Activated CD4-positive, alpha-beta T cell treated with anti-CD3 and anti-CD28 coated beads, Interleukin-2, amount 10 ng/mL, durations not matched to agents 7 days and 5 days (primary cell): ENCODE measurements at places on chromosomes 3 and 15.

DNA sequence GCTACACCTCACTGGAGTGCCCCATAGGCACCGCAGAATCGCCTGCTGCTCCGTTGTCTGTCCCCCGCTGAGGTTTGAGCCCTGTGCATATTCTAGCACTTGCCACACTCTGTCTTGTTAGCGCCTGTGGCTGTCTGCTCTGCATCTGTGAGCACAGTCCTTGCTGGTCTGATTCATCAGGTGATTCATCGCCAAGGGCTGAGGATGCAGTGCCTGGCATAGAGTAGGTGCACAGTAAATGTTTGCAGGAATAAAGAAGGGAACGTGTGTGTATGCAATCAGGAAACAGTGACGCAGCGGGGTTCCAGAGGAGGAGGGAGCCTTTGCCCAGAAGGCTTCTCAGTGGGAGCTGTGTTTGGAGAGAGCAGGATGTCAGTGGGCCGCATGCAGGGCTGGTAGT is 124.0 kb upstream of the PLXNA1 start:
- no peak for DNase-seq

GRCh38 chr3:33732394-33732793 is 14.3 kb upstream of the CLASP2 start:
- DNase-seq = peak; percentile 29

DNA sequence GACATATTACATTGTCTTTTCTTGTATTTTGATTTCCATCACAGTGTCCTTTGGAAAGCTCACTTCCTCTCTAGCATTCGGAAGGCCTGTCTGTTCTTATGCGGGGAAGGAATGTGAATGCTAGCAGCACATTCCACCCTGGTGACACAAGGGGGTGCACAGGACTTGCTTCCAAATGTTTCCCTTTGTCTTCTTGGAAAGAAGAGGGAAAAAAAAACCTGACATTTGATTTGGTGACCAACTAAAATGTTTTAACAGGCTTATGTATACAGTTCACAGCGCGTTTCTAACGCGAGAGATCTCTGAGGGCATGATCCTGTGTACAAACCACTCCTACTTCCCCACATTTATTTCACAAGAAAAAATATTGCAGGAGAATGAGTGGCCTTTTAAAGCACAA is 107.6 kb upstream of the FXR1 start:
- no peak for DNase-seq

GRCh38 chr3:146540236-146540635 is 4.2 kb downstream of the PLSCR1 start:
- no peak for DNase-seq

- no peak for DNase-seq
Observed at GRCh38 chr3:161649900-161650484, 153.4 kb downstream of the OTOL1 start.

DNA sequence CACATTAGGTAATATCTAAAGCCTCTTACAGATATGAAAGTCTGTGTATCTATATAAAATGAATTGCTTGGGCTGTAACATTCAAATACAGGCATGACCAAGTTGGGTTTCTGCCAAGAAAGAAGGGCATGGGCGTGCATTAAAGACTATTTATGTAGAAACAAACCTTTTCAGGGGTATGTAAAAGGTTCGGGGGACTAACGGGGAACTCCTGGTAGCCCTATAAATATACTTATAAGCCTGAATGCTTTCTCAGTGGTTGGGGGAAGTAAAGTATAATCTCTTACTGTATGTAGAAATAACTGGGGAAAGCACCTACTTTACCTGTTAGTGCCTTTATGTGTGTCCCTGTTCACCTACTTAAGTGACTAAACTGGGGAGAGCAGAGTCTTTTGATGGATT is 154.5 kb upstream of the TBL1XR1 start:
- no peak for DNase-seq
